ENCODE measurements at places on chromosomes 11 and 22. TPM values are rescaled to one million over a fixed set of nuclear protein-coding genes. Genes with fewer than 3 reads are reported as not detected.

DNA sequence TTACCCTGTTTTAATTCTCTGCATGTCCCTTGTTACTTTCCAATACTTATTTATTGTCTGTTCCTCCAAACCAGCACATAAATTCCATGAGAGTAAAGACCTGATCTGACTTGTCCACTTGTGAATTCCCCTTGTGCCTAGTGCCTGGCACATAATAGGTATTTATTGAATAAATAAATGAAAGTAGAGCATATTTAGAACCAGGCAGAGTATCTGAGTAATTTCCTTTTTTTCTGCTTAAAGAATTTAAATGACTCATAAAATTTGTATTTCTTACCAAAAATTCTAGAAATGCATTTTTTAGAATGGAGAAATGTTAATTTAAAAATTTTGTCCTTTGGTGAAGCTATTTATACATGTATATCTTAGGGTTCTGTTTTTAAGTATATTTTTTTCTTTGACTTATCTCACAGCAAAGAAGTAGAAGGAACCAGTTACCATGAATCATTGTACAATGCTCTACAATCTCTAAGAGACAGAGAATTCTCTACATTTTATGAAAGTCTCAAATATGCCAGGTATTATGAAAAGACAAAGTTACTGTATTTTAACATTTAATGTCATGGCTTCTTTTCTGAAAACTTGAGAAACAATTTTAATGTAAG is 96.8 kb downstream of the ATM start:
- DNase-seq = no peak

The OSBPL5 gene
- polyA plus RNA-seq = 12.5 TPM

GRCh38 chr11:97687111-97687510 is 1297.3 kb downstream of the JRKL start:
- DNase-seq = no peak

- DNase-seq = peak; percentile 6
Measured at GRCh38 chr11:10076458-10077141, 217.4 kb downstream of the SBF2 start.

GRCh38 chr11:113188371-113188834 is 126.0 kb upstream of the TTC12 start:
- no peak for DNase-seq

GRCh38 chr22:26542831-26543230 is 30.6 kb upstream of the TFIP11 start:
- no peak for DNase-seq

GRCh38 chr11:61194169-61194671 is 9.1 kb upstream of the PGA3 start:
- DNase-seq = no peak

The ADAMTS8 gene
- polyA plus RNA-seq = 1.7 TPM

The CCDC89 gene
- 0.75 TPM for polyA plus RNA-seq

- no peak for DNase-seq
Measured at GRCh38 chr11:63572026-63572688, 9.0 kb upstream of the PLAAT2 start.

- DNase-seq = no peak
Measured at GRCh38 chr11:8190431-8190830, 21.6 kb upstream of the RIC3 start.

- DNase-seq = no peak
Measured at GRCh38 chr22:23652286-23652685, 20.2 kb upstream of the DRICH1 start.

DNA sequence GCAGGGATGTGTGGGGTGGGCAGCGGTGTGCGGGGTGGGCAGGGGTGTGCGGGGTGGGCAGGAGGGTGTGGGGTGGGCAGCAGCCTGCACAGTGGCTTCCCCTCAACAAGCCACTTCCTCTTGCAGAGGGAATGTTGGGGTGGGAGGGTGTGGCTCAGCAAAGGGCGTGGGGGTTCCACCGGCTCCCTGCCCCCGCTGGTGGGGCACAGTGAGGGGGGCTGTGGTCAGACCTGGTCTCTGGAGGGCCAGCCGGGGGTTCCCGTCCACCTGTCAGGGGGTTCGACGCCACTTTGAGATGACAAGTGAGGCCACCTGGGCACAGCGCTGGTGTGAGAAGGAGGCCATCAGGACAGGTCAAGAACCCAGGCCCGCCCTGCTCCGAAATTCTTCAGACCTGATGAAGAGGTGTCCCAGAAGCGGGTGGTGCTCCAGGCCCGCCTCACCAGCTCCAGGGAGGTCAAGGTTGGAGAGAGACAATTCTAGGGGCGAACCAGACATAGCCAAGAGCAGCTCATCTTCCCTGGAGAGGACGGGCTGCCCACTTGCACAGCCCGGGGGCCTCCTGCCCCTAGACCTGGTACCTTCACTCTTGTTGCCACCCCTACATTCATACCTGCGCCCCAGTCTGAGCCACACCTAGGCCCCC is 1.3 kb downstream of the C11orf21 start:
- no peak for DNase-seq

GRCh38 chr22:19761725-19762567 is 1.4 kb downstream of the TBX1 start:
- DNase-seq = no peak

The AGBL2 gene
- polyA plus RNA-seq = 5.8 TPM

DNA sequence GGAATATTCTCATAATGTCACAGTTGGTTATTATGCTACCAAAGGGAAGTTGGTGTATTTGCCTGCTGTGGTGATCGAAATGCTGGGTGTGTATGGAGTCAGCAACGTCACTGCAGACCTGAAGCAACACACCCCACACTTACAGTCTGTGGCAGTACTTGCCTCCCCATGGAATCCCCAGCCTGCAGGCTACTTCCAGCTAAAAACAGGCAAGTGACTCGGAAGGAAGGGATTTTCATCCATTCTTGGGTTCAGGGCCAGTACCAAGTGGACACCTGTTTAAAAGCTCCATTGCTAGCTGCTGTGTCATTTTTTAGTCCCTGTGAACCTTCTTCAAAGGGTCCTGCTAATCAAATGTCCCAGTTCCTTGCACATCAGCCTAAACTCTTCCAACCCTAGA is 149.6 kb downstream of the C11orf91 start:
- DNase-seq = no peak

DNA sequence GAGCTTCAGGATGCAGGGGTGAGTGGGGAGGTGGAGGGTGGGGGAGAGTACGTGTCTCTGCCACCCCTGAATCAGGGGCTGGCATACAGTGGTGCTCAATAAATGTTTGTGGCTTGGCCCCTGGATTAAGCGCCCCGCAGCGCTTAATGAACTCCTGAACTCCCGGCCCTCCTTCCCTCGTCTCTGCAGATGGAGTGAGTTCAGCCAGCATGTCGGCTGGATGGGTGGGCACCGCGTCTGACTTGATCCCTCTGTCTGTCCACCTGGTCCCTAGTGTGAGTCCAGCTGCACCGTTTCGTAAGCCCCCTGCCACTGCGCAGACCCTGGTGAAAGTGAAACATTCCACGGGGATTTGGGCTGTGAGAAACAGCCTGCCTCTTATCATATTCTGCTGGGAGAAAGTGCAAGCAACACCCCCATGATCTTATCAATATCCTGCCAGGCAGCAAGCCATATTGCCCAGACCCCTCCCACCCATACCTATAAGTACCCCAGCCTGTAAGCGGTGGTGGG is 12.0 kb upstream of the MRGPRD start:
- no peak for DNase-seq

The OR52I2 gene
- polyA plus RNA-seq = not detected

DNA sequence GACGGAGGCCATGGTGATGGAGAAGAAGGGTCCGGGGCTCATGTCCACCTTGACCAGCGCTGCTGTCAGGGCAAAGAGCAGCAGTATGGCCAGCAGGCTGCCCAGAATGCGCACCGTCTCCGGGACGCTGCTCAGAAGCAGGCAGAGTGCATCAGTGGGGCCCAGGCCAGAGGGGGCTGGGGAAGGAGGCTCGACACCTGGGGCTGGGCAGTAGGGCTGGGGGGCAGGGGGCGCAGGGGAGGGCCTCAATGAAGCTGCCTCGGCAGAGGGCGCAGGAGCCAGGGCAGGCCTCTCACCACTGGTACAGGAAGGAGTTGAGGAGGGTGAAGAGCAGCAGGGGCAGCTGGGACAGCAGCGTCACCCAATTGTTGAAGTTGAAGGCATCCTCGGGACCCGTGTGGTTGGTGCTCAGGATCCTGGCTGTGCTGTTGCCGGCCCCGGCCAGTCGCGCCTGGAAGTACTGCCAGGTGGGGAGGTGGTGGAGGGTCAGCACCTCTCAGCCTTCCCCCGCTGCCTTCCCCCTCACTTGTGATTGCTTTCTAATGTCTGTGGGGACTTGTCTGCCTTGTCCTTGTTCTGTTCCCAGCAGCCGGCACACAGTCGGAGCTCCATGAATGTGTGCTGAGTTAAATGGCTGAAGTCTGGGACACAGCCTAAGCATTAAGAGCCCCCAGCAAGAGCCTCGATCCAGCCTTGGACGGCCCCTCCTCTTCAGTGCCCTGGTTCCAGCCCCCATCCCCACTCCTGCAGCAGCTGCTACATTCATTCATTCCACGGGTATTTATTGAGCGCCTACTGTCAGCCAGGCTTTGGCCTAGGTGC is 2.3 kb downstream of the SLC29A2 start:
- peak; percentile 8 for DNase-seq

DNA sequence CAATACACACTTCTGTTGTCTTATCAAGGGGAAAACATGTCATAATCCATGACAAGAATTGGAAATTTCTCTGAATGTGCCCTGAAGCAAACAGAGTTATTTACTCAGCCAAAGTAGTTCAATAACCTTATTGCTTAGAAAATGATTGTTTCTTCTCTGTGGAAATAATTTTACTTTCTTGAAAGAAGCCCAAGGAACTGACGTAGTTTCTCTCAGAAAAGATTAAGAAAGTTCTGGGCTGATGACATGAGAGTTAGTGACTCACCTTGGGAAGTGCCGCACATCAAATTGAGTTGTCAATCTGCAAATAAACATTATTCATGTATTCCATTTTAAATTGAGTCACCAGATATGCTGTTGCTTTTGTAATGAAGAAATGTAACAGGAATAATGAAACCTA is 418.6 kb upstream of the LRRC4C start:
- no peak for DNase-seq

DNA sequence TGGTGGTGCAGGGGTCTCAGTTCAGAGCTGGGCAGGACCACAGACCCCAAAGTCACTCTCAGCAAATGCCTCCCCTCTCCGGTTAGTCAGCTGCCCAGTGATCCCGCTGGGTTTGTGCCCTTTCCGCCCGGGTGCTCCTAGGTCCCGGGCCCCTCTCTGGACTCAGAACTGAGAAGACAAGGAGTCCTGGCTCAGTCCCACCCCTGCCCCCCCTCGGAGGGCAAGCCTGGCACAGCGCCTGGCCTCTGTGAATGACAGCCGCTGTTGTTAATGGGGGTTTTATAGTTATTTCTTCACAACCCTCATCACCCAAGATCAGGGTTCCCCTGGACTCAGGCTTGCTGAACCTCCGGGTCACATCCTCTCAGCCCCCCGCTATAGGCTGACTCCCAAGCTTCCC is 47.6 kb downstream of the ELFN2 start:
- no peak for DNase-seq

The OSBP2 gene
- polyA plus RNA-seq = 25.5 TPM

GRCh38 chr11:127242676-127243075 is 242.1 kb upstream of the KIRREL3 start:
- DNase-seq = no peak

The TMEM45B gene
- 71.0 TPM for polyA plus RNA-seq

The ZNF280B gene
- 0.78 TPM for polyA plus RNA-seq

The SLC17A6 gene
- polyA plus RNA-seq = not detected

The BANF1 gene
- polyA plus RNA-seq = 197 TPM

- no peak for DNase-seq
Measured at GRCh38 chr22:45891996-45892621, 84.9 kb downstream of the WNT7B start.

GRCh38 chr11:73009972-73010371 is 132.1 kb downstream of the FCHSD2 start:
- no peak for DNase-seq

GRCh38 chr11:132111838-132112237 is 741.4 kb downstream of the NTM start:
- no peak for DNase-seq

DNA sequence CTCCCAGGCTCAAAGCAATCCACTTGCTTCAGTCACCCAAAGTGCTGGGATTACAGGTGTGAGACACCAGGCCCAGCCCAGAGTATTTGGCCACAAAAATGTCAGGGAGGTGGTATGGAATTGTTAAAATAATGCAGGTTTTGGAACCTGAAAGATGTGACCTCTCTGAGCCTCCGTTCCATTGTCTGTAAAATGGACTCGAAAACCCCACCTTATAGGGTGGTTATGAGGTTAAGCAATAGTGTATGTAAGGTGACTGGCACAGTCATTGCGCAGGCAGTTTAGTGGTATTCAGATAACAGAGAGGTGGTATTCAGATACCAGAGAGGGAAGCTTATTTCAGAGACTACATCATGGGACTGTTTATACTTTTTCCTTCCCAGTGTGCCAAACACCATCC is 52.5 kb upstream of the PRSS23 start:
- no peak for DNase-seq

The MUC5AC gene
- polyA plus RNA-seq = 0.02 TPM

DNA sequence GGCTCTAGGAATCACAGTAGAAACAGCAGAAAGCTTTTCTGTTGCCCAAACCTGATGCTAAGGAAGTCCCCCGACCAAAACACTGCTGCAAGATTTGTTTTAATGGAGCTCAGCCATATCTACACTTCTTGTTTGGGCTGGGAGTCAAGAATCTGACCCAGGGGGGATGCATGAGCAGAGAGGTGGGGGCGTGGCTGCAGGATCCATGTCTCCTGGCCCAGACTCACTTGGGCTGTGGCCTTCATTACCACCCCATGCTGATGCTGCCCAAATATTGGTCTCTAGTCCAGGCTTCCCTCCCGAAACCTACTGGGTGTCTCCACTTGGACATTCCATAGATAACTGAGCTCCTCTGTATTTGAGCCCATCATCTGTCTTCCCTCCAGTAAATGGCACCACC is 361.5 kb upstream of the LARGE1 start:
- no peak for DNase-seq

GRCh38 chr11:131809203-131809918 is 438.9 kb downstream of the NTM start:
- no peak for DNase-seq

DNA sequence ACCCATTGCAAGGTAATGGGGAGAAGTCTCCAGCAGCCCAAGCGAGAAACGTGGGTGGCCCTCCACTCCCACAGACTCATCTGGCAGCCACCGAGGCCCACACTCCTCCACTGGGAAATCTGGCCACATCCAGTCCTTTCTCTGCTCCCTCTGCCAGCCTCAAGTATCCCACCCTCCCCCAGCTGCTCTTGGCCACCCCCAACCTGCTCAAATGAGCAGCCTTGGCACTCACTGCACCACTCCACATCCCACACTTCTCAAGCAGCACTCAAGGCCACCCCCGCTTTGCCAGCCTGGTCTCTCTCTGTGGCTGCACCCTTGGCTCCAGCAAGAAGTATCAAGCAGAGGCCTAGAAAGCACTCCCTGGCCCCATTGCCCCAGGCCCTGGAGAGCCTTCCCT is 28.2 kb downstream of the SLC22A12 start:
- DNase-seq = no peak
